ENCODE measurements at places on chromosomes 12 and 14.

GRCh38 chr12:90305379-90305778 lies 596.7 kb upstream of the ATP2B1 start:
- no peak for DNase-seq

- peak; percentile 67 for DNase-seq
Observed at GRCh38 chr12:76084863-76085519, 506 bp upstream of the NAP1L1 start.

- no peak for DNase-seq
Observed at GRCh38 chr14:99412117-99413061, 68.3 kb downstream of the SETD3 start.

- peak; percentile 34 for DNase-seq
Observed at GRCh38 chr14:65222440-65222858, 120.1 kb upstream of the MAX start.

DNA sequence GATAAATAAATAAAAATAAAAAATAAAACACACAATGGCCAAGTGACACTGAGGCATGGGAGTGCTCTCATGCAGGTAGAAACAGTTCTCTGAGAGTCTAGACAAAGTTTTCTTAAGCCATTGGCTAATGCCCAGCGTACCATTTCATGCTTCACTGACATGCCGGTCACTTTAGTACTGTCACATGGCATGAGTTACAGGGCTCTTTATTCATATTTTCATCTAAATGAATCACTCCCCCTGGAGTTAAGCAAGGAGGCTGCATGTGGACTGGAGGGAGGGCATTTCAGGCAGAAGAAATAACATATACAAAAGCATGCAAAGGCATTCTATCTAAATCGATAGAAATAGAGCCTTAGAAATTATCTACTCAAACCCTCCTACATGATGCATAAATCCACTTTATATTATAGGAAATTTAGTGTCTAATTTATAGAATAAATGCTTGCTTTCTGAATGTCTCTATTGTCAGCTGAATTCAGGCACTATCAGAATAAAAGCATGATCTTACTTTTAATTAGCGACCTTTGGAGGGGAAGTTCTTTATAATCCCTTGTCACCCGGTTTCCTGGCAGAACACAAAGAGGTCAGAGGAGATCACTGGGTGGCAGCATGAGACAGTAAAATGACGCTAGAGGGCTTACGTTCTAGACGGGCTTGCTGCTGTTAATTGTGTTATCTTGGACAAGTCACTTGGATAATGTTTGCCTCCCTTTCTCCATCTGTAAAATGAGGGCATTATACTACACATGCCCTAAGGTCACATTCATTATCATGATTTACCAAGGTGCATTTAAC lies 17.5 kb downstream of the DYRK4 start:
- no peak for DNase-seq

- DNase-seq, result peak; percentile 64
Observed at GRCh38 chr12:47903927-47904712, 674 bp downstream of the VDR start.

GRCh38 chr12:67154901-67155300 lies 114.3 kb upstream of the CAND1 start:
- no peak for DNase-seq

DNA sequence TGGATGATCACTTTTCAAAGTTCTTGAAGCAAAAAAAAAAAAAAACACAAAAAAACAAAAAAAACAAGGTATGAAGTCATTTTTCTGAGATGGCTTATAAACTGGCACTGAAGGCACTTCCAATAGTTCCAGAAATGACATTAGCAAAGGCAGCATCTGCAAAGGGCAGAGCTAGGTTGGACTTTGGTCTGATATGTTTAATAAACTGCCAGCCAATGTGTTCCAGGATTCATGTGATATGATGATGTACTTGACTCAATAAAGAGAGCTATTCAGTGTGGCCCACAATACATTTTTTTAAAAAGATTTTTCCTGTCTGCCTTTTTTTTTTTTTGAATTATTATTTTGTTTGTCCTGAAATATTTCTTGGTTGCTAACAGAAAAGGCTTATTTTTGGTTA lies 79.6 kb downstream of the VRK1 start:
- no peak for DNase-seq

Measured in CD4-positive, alpha-beta T cell treated with Interferon gamma for 1 hour (primary cell).